ENCODE measurements at places on chromosomes 2 and 18.

- no peak for DNase-seq
Observed at GRCh38 chr2:27390822-27391679, 10.5 kb upstream of the ZNF513 start.

- no peak for DNase-seq
Observed at GRCh38 chr2:14524041-14524802, 108.3 kb upstream of the LRATD1 start.

- no peak for DNase-seq
Observed at GRCh38 chr2:45765728-45766254, 114.3 kb downstream of the PRKCE start.

DNA sequence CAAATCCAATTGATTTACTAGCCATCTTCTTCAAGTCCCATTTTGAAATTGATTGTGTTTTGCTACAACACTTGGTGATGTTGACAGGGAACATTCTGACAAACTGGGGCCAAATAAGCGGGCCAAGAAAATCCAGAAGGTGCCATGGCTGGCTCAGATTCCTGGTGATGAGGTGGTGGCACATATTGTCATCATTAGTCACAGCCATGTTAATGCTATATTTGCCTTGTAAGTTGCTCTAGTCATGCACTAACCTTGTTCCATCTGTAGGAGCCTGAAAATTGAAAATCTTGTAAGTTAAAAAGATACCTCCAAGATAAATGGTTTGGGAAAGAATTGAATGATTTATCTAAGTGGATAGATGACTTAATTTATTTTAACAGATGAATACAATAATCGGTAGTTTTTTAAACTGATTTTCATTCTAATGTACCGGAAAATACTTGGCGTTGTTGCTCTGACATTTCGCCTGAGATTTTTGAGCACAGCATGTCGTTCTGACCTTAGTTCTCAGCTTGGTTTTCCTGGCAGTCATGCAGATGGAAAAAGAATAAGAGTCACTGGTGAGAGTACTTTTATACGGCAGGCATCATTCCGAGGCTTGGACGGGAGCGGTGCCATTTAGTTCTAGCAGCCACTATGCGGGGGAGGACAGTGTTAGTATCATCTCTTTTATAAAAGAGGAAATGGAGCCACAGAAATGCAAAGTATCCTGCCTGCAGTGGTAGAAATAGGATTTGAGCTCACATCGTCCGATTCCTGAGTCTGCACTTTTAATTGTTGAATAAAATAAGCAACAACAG, 133.9 kb downstream of the ZNF532 start:
- DNase-seq, result peak; percentile 18

GRCh38 chr2:207121784-207122183, 44.0 kb downstream of the KLF7 start:
- no peak for DNase-seq

GRCh38 chr2:232506709-232507108, 13.5 kb upstream of the PRSS56 start:
- no peak for DNase-seq

- no peak for DNase-seq
Observed at GRCh38 chr2:36594849-36595248, 3.1 kb downstream of the FEZ2 start.

GRCh38 chr18:13054336-13054735, 63.2 kb downstream of the CEP192 start:
- DNase-seq, result no peak

DNA sequence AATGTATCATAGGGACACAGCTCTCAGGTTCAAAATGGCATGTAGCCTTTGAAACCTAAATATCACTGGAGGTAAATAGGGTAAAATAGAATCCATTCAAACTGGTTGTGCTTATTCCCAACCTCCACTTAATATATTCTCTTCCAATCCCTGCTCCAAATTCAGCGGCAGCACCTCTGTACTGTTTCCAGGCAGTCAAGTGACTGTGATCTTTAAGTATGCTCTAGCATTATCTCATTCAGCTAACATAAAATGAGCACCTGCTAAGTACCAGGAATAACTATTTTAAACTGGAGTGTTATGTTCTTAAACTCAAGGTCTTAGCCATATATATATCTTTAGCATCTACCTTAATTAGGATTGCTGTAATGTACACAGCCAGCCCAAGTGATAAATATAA, 269.2 kb upstream of the SESTD1 start:
- DNase-seq, result no peak

DNA sequence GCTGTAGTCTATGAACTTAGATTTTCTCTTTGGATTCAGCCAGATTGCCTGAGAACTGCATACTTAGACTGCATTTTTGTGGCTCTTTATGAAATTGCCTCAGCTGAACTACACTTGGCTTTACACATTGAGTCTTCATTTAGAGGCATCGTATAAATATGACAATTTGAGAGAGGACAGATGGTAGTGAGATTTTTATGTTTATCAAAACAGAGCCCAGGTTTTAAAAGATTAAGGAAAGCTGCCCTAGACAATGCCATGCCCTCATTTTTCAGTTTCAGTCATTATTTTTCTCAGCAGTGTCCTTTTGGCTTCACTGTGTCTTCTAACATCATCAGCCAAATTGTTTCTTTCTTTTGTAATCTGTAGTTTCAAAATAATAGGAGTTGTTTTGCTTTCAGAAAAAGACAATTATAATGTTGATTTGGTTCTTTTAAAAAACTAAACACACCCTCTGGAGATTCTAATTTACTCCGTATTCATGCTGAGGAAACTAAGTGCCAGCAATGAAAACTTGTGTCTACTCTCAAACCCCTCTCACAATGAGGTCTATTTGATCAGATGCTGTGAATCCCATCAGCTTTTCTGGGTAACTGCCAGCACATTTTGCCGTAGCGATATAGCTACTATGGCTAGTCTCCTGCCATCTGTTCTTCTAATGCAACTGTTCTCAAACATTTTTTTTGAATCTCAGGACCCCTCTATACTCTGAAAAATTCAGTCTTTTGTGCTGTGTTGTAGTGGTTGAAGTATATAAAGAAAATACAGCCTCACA, 46.2 kb downstream of the TWSG1 start:
- DNase-seq, result no peak

GRCh38 chr2:99698896-99699295, 209.1 kb upstream of the REV1 start:
- no peak for DNase-seq

DNA sequence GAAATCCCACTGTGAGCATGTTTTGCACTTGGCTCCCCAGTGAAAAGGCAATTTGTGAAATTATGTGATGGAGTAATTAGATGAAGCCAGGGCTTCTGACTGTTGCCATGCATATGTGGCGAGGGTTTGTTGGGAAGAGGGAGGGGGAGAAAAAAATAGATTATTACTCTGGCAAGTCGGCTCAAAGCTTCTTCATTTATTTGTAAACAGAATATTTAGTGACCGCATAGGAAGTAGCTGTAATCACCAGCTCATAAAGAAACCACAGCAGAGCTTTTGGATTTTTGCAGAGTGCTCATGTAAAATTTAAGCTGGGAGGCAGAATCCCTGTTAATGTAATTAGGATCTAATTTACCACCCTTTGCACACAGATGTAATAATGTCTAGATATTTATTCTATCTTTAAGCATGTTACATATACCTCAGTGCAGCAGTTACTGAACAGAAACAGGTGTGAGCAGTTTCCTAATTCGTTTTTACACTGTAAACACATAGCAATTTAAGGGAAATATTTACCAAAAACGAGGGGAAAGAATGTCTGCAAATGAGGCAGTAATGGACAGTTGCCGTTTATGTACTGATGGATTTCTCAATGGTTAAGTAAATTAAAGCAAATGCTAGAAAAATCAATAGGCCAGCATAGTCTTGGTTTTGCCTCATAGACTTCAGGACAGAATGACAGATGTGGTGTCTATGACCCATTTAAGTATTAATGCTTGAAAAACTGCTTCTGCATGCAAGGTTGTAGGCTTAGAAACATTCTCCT, 87.9 kb downstream of the MEIS1 start:
- no peak for DNase-seq

- DNase-seq, result no peak
Observed at GRCh38 chr2:129730979-129731378, 248.5 kb upstream of the RAB6C start.

DNA sequence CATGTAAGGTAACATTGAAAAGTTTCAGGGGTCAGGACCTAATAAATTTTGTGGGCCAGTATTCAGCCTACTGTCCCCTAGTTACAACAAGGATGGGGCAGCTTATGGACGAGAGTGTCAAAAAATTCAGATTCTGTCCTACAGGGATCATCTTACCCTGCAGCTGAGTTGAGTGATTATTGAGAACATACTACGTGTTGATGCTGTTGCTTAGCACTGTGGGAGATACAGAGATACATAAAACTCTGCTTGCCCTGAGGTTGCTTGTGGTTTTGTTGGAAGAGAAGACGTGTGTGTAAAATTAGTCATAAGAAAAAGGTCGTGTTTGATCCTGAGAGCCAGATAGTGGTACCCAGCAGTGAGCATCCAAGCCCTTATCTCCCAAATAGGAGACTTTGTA, 253.2 kb downstream of the NEDD4L start:
- DNase-seq, result no peak

- no peak for DNase-seq
Observed at GRCh38 chr2:203759690-203760365, 53.4 kb downstream of the CD28 start.

DNA sequence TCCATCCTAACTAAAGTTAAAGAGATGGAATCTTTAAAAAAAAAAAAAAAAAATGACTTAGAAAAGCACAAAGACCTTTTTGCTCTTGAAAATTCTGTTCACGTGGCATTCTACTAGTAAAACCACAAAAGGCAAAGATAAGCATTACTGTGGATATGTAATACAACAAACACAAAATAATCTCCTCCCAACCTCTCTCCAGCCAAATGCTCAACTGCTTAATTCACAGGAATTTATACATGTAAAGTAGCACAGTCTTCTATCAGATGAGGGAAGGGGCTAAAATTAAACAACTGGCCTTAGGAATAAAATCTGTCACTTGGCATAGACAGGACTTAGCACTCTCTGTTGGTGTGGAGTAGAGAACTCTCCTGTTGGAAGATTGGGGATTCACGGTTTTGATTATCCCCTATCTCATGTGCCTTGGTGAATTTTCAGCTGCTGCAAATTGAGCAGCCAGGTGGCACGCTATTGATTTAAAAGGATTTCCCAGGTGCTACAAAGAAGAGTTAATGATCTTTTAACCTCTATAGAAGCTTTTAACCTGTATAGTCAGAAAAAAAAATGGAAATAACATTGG, 57.4 kb downstream of the ATIC start:
- DNase-seq, result no peak

DNA sequence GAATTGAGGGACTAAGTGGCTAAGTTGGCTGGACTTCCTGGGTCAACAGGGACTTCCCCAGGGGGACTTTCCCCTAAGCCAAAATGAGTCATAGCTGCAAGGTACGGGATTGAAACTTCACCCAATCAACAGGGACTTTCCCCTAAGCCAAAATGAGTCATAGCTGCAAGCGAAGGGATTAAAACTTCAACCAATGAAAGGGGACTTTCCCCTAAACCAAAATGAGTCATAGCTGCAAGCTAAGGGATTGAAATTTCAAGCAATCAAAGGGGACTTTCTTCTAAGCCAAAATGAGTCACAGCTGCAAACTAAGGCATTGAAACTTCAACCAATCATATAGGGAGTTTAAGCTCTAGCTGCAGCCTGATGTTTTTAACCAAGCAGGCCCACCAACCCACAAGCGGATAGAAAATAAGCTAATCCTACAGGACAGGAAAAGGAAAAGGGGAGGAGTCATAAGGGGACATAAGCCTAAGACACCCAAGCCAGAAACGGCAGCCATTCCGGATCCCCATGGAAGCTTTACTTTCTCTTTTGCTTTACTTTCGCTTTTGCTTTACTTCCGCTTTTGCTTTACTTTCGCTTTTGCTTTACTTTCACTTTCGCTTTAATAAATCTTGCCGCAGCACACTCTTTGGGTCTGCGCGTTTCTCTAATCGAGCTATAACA, 1375.4 kb upstream of the CELF4 start:
- no peak for DNase-seq

GRCh38 chr2:31296641-31297287, 62.8 kb downstream of the EHD3 start:
- no peak for DNase-seq

GRCh38 chr2:11250400-11251196, 93.8 kb downstream of the ROCK2 start:
- DNase-seq, result no peak

DNA sequence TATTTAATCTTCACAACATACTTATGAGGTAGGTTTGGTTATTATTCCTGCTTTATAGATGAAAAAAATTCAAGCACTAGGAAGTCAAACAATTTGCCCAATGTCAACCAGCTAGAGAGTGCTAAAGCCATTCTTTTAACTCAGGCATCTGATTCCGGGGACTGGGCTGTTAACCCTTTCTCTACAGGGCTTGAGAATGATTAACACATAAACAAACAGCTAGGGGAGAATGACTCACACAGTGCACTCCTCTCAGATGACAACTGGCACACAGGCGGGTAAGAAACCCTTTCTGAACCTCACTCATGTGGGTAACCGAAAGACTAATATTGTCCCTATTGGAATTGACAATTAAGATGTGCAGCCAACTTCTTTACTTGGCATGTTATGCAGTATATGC, 86.3 kb upstream of the FSHR start:
- no peak for DNase-seq

GRCh38 chr2:109349503-109350465, 220.8 kb downstream of the SH3RF3 start:
- DNase-seq, result no peak

DNA sequence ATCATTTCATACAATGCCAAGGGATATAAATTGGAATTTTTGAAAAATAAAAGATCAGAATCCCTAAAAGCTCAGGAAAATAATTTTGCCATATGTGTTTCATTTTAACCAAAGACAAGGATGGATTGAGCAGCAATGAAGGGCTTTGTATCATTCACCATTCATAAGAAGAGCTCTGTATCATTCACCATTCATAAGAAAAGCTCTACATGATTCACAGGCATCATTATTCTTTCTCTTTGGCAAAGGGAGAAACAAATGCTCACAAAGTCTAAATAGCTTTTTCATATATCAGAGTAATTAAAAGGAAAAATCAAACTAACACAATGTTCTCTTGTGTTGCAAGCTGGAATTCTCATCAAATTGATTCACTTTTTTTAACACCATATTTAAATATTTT, 169.1 kb upstream of the MC4R start:
- no peak for DNase-seq

GRCh38 chr2:234107861-234108260, 57.4 kb downstream of the SPP2 start:
- no peak for DNase-seq

- no peak for DNase-seq
Observed at GRCh38 chr2:158772306-158773078, 22.6 kb upstream of the DAPL1 start.

DNA sequence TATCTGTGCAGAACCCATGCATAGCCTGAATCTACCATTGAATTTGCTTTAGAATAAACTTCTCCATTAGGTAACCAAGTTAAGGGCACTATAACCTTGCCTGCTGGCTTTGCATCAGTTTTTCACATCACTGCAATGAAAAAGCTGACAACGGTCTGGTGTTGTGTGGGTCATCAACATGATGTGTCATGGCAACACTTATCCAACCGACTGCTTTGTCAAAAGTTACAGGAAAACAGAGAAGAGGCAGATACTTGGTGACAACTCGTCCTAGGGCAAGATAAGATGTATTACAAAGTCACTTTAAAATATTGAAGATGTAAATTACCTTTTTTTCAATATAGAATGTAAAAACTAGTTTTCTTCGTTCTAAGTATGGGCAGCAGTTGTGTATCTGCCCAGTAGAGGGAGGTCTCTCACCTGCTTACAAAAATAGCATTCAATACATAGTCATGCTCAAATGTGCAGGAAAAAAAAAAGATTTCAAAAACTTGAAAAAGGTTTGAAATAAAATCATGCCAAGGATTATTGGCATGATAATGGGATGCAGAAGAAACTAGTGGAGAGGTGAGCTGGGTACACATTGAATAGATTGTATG, 96.3 kb downstream of the EVA1A start:
- DNase-seq, result no peak

GRCh38 chr2:46225150-46225625, 72.0 kb upstream of the EPAS1 start:
- no peak for DNase-seq

All from C1 segment of cervical spinal cord (tissue), 14 donors.